ENCODE measurements at places on chromosomes 5 and 9.

DNA sequence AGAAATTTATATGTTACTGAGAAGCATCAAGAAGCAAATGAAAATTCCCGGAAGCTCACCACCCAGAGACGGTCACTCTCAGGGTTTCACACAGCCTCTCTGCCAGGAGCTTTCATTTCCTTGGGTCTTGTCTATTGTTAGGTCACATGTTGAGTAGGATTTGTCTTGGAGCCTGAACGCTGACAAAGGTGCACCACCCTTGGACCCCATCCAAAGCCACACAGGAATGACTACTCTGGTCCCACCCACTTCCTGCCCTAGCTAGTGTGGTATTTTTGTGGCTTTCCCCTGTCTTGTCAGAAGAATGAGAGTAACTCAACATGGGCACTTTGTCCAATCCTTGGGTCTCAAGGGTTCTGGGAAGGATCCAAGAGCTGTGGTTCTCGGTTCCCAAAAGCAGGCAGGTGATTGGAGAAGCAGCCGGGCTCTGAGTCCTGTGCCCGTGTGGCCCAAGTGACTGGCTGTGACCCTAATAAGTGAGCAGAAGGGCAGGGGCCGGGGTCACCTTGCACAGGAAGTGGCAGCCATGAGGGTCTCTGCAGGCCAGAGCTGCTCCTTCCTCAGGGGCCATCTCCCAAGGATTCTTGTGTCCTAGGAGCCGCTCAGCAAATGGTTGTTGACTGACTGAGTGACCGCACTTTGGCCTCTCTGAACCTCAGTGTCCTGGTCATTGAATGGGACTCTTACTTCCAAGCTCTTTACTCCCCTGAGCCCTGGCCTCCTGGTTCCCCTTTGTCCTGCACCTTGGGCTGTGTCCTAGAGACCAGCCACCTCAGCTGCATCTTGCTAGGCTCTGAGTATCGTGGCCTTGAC is 6.9 kb downstream of the FGD3 start:
- peak; percentile 63 for DNase-seq

- no peak for DNase-seq
Observed at GRCh38 chr9:97698865-97699264, 1.7 kb upstream of the XPA start.

- DNase-seq, result no peak
Observed at GRCh38 chr5:109743770-109744212, 54.1 kb downstream of the MAN2A1 start.

DNA sequence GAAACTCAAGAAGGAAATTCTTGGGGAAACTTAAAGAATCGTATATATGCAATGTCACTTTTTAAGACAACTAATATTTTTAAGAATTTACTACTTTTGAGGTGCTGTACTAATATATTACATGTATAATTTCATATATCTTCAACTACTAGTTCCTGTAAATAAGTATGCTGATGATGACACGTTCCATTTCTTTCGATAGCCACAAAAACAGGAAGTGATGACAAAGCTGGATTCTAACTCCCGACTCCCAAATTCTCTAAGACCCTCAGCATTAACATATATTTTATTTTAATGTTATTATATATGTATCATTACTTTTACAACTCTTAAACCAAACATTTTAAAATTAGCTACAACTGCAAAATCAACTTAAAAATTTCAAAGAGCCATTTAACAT is 74.8 kb downstream of the STK32A start:
- DNase-seq, result no peak

DNA sequence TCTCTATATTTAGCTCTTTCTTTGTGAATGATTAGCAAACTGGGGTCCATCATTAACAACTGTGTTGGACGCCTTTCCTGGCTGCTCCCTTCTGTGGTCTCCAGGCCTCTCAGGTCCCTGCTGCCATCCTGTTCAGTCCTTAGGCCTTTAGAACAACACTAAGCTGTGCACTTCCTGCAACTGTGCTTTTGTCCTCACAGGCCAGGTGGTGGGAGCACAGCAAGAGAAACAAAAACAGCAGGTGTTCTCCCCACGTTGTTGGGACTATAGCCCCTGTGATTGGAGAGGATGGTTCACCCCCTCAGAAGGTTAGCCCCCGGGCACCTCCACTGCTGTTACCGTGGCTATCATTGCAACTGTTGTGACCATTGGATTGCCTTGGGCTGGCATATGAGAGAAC is 41.7 kb upstream of the CLINT1 start:
- DNase-seq, result no peak

DNA sequence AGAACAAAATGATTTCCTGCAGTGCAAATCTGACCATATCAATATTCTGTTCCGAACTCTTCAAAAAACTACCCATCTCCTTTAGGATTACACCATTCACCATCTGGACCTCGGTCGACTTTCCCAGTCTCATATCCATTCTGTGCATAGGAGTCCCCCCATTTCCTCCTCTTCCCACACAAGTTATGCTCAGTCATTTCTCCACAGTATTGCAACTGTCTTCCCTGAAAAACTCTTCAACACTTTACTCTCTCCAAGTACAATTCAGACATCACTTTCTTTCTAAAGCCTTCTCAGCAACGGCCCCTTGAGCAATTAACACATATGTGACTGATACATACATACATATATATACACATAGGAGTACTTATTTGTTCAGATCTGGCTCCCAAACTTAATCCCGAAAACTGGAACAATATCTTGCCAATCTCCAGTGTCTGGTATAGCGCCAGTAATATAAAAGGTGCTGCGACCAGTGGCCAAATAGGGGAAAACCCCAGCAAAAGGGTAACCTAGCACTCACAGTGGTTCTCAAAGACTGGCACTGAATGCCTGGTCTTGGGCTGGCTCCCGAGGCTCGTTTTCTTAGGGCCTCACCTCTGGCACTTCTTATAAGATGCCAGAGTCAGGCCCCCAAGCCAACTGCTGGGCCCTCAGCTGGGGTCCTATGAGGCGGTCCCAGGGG is 629 bp downstream of the ZBTB26 start:
- DNase-seq, result no peak

- DNase-seq, result no peak
Observed at GRCh38 chr5:122129306-122129705, at the start of gene ZNF474. Gene ZNF474 (plus strand): TSS chr5:122129546. CDS start chr5:122151991, 22,445 bp downstream.

GRCh38 chr5:166058660-166059059 is 2232.8 kb upstream of the WWC1 start:
- DNase-seq, result no peak

DNA sequence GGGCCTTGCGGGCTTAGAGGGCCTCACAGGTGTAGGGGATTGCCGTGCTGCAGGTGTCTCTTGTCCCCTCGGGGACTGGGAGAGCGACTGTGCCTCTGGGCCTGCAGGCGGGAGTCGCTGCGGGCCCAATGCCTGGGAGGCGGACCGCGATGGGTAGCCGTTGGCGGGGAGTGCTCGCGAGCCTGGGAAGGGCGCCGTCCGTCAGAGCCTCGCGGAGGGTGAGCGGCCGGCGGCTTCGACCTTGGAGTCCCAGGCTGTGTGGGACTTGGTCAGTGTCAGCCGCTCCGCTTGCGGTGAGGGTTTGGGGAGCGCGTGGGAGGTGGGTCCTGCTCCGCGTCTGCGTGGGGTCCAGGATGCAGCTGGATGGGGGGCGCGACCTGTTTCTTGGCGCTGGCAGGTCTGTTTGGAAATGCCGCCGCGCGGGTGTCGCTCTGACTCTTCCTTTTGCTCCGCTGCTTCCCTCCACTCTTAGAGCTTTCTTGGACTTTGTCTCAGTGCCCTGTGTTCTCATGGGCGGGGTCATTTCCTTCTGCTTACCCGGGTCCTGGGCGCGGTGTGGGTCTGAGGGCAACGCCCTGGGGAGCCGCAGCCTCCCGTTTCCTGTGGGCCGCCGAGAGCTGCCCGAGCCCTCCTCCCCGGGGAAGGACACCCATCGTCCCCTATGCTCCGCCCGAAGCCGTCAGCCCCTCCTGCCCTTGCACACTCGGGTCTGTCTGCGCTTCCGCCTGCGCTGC is 88.9 kb upstream of the CACNA1B start:
- DNase-seq, result no peak

DNA sequence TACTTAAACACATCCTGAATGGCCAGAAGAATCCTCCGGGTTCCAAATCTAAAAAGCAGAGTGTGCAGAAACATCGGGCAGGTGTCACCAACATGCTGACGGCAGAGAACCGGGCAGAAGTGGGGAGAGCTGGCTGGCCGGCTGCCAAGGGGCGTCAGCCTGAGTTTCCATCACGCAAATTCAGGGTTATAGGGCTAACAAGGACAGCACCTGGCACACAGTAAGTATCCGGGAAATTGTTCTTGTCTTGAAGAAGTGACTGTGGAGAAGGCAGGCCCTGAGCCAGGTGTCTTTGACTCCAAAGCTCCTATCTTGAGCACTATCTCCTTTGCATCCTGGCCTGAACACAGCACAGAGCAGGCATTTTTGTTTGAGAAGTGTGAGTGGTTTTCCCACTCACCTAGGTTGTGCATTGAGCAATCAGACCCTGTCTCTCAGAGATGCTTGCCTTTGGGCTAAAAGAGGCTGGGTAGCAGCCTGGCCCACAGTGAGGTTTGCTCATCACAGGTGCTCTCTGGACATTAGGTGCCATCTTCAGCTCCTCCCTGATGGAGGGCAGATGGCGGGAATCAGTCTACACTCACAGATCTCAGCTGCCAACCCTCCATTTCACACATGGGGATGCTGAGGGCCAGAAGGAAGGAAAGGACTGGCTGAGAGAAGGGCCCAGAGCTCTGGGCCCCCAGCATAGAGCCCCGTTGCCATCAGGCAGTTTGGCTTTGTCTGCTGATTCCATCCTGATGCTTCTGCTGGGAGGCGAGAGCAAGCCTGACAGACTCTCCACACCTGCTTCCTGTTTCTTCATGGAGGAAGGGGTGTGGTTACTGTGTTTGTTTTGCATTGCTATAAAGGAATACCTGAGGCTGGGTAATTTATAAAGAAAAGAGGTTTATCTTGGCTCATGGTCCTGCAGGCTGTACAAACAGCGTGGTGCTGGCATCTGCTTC is 52.8 kb downstream of the WHRN start:
- no peak for DNase-seq

DNA sequence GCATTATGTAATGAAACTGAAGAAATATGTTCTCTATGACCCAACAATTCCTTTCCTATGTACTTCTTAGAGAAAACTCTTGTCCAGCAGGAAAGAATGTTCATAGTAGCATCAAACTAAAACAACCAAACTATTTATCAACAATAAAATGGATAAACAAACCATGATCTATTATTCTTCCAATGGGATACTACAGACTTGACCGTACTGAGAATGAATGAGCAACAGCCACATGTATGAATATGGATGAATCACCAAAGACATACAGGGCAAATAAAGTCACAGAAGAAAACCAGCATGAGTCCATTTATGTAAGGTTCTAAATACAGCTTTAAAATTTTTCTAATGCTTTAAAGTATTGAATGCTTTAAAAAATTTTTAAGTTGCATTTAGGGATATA is 73.6 kb upstream of the SUSD1 start:
- no peak for DNase-seq

GRCh38 chr9:91166796-91167366 is 194.8 kb downstream of the AUH start:
- DNase-seq, result no peak

- no peak for DNase-seq
Observed at GRCh38 chr9:91664663-91665062, 241.0 kb upstream of the NFIL3 start.
